ENCODE measurements at places on chromosomes 16 and 17.

DNA sequence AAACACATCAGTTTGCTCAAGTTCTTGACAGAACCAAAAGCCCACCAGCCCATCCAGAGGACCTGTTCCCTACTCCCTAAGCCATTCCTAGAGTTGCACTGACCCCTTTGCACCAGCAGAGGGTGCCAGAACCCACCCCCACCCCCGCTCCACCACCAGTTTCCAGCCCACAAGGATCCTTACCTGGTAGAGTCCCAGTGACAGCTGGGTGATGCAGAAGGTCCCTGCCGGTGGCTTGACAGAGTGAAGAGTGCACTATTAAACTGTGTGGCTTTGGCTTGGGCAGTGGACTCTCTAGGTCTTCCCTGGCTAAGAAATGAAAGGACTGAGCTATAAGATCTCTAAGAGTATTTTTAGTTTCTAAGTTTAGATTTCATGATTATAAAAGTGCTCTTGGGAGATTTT is 73.3 kb upstream of the MTMR4 start:
- no peak for DNase-seq

- no peak for DNase-seq
Observed at GRCh38 chr16:66750279-66751052, 943 bp downstream of the DYNC1LI2 start.

DNA sequence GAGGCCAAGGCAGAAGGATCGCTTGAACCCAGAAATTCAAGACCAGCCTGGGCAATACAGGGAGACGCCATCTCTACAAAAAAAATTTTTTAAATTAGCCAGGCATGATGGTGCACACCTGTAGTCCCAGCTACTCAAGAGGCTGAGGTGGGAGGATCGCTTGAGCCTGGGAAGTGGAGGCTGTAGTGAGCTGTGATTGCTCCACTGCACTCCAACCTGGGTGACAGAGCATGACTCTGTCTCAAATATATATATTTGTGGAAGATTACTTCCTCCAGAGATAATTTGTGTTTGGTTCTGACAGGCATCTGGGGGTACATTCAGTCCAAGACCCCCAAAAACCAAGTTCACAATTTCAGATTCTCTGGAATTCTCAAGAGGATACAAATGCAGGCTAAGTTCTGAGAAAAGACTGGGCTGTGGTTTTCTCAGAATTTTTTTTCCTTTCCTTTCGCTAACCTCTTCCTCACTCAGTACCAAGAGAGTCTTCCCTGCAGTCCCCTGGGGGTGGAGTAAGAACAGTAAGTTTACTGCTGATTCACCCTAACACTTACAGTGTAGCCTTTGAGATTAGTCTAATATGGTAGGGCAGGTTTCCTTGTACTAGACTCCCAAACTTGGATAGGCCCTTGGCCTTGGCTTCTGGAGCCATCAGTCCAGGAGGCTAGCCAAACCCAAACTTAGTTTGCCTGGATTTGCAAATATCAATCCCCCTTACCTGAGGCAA is 15.1 kb downstream of the GSDMB start:
- DNase-seq = no peak

DNA sequence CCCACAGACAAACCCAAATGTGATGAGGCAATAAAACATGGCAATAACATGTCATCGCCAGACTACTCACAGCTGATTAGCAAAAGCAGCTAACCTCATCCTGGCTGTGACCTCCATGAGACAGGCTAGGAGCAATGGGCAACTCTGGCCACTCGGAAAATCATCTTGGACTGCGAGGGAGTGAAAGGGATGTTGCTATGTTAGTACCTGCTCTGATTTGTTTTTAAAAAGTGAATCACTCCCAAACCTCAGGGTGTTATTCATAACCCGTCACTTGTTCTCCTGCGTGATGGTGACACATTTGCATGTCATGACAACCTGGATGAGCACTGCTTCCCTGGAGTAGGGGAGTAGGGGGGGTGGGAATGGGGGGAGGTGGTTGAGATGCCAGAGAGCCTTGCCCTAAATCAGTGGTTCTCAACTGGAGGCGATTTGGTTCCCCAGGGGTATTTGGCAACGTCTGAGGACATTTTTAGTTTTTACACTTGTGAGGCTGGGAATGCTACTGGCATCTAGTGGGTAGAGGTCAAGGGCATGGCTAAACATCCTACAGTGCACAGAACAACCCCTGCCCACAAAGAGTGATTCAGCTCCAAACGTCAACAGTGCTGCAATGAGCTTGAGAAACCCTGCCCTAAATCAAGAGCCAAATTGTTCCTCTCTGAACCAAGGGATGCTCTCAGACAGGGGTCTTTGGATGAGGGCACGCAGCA is 241.7 kb downstream of the SOX9 start:
- DNase-seq = no peak

- no peak for DNase-seq
Observed at GRCh38 chr17:7258731-7259554, 3.3 kb downstream of the CLDN7 start.

DNA sequence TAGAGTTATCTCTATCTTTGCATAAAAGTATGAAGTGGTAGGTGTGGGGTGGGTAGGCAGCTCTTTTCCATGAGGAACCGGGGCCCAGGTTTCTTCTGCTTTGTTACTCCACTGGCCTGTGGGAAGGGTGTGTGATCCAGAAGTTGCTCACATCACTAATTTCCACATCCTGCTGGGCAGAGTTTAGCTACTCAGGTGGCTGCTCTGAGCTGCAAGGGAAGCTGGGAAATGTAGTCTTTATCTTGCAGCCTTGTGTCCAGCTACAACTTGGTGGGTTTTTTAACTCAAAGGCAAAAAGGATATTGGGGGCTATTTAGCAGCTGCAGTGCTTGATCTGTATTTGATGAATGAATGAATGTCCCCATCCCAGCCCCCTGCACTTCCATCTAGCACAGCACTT is 335.3 kb downstream of the SNX29 start:
- no peak for DNase-seq

- no peak for DNase-seq
Observed at GRCh38 chr17:34884597-34884996, 76.7 kb downstream of the CCT6B start.

DNA sequence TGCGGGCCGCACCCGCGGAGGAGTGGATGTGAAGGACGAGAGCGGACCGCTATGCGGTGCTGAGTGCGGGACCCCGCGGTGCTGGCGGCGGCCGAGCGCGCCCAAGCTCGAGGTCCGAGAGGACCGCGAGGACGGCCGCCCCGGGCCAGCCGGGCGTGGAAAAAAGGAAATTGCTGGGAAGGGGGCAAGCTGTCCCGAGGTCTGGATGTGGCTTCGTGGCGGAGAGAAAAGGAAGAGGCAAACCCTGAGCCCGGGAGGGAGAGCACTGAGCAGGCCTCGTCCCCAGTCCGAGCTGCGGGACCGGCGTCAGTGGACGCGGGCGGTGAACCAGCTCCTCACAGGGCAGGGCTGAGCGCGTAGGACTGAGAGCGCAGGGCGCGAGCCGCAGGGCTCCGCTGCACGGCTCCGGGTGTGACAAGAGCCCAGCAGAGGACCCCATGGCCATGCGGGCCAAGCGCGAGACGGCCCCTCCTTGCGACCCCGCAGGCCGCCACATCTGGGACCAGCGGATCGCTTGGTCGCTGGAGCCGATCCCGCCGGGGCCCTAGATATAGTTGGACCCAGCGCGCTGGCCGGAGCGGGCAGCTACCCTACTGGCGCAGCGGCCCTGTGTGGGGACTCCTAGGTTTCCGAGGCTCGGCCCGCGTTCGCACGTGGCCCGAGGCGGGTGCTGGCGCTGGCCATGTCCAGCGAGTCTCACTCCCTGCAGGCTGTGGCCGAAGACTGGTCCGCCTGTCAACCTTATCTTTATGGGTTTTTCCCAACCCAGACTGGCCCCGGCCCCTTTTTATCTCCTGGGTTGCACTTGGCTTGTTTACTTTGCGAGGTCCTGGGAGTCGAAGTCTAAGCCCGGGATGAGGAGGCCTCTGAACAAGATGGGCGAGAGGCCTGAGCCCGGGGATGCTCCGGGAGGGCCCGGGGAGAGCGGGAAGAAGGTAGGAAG is 2.4 kb downstream of the TBX4 start:
- DNase-seq = no peak

DNA sequence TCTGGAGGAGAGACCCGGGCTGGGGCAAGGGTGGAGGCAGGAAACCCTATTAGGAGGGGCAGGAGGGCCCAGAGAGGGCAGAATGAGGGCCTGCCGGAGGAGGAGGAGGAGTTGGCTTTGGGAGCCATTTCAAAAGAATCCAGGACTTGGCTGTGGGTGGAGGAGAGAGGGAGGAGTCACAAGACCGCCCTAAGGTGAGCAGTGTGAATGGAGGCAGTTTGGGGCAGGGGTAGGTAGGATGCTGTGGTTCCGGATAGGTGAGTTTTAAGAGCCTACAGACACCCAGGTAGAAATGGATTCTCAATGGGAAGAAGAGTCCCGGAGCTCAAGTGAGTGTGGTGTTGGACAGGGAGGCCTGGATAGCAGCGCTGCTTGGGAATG is 80.3 kb downstream of the ARHGAP23 start:
- DNase-seq = no peak

- DNase-seq = no peak
Observed at GRCh38 chr17:78665387-78665951, 88.3 kb upstream of the DNAH17 start.

DNA sequence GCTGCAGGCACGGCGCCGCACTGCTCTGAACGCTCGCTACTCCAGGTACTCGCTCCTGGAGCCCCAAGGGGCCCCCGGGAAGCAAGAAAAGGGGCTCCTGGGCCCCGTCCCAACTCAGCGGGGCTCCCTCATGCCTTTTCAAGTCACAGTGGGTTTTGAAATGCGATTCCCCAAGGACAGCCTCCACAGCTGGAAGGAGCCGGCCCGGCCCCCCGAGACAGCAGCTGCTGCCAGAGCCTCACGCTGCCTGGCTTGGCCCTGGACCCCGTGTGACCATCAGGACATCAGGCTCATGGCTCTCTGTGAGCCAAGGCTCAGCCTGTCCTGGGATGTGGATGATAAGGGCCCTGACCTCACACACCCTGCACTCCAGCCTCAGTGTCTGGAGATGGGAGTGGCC is 80.6 kb downstream of the LMF1 start:
- DNase-seq = no peak

DNA sequence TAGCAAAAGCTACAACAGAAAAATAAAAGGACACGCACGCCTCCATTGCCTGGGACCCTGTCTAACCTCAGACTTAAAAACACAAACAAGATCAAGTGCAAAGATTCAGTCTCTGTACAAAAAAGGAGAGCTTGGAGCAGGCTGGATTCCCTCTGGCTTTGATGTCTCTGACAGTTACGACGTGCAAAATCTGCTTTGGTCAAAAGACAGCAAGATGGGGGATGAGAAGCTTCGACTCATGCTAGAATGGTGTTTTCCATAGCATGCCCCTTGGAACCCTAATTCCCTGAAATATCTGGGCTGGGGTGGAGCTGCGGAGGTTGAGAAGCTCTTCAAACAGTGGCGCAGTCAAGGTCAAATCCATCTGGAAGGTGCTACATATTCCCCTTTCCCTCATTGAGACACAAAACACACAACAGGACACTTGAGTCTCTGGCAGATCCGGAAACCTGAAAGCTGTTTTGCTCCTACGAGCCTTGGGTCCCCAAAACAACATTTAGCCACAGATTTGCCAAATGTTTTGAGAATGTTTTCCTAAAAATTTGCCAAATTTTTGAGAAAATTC is 9.1 kb downstream of the MYH11 start:
- no peak for DNase-seq

DNA sequence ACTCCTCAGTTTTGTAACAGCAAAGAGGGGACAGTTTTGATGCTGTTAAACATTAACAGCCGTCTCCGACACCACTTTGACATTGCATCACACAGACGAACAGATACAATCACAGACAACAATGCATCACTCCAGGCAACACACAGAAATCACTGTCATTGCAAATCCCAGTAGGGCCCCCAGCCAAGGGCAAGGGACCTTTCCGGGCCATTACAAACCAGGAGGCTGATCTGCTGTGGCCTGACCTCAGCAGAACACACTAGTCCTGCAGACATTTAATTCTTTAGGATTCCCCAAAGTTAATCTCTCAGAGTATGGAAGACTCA is 136.2 kb upstream of the RCVRN start:
- no peak for DNase-seq

DNA sequence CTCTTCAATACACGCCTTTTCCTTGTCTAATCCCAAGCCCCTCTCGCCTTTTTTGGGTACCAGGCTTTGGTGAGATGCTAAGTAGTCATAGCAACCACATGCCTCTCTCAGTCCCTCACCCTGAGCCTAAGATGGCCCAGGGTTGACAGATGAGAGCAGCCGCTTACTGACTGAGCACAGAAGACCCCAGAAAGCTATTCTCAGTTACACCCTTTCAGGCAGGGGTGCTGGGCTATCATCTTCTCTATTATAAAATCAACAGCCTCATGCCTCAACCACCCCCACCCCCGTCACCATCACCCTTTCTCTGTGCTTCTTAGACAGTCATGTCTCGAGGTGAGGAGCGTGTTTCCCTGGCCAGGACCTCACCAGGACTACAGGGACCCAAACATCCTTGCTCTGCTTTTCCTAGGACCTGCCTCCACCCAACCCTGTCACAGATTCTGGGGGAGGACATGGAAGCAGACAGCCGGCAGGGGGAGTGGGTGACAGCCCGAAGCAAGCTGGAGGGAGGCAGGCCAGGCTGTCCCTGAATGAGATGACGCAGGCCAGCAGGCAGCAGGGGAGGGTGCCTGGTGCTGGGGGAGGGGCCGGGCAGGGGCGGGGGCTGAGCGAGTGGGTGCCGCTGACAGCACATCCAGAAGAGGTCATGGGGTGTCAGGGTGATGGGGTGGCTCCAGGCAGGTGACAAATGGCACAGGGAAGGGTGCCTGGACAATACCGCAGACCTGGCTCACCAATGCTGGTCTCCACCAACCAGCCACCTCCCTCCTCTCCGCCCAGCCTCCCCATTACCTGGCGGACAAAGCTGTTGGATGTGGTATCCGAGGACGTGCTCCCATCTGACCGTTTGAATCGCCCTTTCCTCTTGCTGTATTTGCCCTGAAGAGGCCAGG is 3.1 kb downstream of the CACNB1 start:
- no peak for DNase-seq

DNA sequence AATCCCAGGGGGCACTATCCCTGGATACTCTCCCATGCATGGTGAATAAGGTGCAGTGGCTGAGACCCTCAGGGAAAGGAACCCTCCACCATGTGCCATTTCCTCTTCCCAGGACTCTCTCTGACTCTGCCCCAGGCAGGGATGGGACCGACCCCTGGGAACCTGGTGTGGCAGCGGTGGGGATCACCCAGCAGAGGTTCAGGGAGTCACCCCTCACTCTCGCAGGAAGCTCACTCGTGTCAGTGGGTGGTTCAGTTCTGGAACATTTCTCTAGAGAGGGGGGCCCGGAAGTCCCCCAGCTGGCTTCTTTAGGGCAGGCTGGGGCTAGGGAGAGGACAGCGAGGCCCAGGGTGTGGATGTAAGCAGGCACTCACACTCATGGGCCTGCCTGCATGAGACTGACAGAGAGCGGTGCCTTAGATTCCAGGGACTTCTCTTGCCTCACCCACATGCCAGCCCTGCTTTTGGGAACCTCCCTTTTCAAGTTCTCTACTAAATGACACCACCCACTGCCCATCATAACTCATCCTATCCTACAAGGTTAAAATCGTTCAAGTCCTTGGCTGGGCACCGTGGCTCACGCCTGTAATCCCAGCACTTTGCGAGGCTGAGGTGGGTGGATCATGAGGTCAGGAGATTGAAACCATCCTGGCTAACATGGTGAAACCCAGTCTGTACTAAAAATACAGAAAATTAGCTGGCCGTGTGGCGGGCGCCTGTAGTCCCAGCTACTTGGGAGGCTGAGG is 109.7 kb upstream of the SDK2 start:
- DNase-seq = no peak

- no peak for DNase-seq
Observed at GRCh38 chr16:85846461-85846860, 47.0 kb downstream of the COX4I1 start.

- DNase-seq = no peak
Observed at GRCh38 chr17:81650951-81651350, 5.4 kb downstream of the PDE6G start.

- DNase-seq = no peak
Observed at GRCh38 chr17:41498276-41498675, 7.1 kb downstream of the KRT13 start.
